ENCODE measurements at places on chromosomes 3 and 15. TPM values are rescaled to one million over a fixed set of nuclear protein-coding genes. Genes with fewer than 3 reads are reported as not detected.

Gene NRG4
- total RNA-seq = not detected

GRCh38 chr3:9088441-9089353 lies 125.4 kb upstream of the RAD18 start:
- no peak for DNase-seq

DNA sequence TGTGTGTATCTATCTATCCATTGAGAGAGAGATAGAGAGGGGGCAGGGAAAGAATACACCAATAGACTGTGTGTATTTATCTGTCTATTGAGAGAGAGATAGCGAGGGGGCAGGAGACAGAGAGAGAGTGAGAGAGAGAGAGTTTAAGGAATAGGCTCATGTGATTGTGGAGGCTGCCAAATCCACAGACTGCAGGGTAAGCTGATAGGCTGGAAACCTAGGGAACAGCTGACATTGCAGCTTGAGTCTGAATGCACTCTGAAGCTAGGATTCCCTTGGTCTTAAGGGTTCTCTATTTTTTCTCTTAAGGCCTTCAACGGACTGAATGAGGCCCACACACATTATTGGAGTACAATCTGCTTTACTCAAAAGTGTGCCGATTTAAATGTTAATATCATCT lies 255.8 kb downstream of the EPHA3 start:
- no peak for DNase-seq

- no peak for DNase-seq
These were observed 53.9 kb downstream of the SMAD3 start for GRCh38 chr15:67119238-67119846.

- no peak for DNase-seq
These were observed 58.1 kb upstream of the MYRIP start for GRCh38 chr3:39751286-39751685.

GRCh38 chr3:98954791-98955604 lies 53.5 kb upstream of the DCBLD2 start:
- DNase-seq = no peak
